ENCODE measurements at places on chromosomes 16 and 17.

DNA sequence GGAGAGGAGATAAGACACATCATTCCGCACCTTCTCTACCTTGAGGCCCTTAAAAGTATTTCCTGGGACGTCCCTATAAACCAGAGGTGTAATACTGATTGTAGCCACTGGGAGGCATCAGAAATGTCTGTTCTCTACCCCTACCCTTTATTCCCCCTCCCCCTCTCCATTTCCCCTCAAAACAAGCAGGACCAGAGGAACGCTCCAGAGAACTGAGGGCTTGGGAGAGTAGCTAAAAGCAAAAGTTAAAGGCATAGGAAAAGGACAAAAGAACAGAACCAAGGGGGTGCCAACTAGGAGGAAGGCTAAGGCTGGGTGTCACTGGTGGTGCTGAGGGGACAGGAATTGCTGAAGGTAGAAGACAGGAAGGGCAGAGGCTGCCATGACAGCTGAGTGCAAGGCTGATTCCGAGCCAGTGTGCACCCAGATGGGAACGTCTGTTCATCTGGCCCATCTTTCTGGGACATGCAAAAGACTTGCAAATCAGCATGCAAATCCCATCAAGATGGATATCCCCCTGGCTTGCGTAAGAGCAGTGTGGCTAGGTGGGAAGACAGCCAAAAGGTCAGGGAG lies 6.7 kb downstream of the CAMTA2 start:
- peak; percentile 43 for DNase-seq

- DNase-seq: no peak
Observed at GRCh38 chr17:2259769-2260536, 43.6 kb downstream of the SMG6 start.

GRCh38 chr16:59042301-59042700 lies 308.2 kb upstream of the GOT2 start:
- DNase-seq: peak; percentile 47

GRCh38 chr16:30063278-30063892 lies 2.2 kb upstream of the ALDOA start:
- no peak for DNase-seq

DNA sequence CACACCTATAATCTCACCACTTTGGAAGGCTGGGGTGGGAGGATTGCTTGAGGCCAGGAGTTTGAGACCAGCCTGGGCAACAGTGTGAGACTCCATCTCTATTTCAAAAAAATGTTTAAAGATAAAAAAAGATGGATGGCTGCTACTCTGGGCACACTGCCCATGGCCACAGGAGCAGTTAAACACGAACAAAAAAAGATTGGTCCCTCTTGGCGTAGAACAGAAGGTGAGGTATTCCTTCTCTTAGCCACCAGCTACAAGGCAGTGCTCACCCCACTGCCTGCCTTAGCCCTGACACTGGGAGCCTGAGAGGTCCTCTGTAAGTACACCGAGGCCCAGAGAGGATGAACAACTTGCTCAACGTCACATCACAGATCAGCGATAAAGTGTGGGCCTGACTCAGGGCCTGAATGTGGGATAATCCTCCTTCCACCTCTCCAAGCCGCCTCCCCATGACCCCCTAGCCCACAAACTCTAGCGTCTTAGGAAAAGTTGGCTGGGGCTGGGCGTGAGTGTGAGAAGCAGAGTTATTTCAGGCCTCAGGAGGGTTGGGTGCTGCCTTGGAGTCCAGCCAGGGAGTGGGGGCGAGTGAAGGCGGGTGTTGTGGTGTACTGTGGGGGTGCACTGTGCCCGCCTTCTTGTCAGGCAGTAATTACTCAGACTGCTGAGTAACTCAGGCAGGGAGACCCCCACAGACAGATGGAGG lies 2.3 kb upstream of the DPH1 start:
- no peak for DNase-seq

DNA sequence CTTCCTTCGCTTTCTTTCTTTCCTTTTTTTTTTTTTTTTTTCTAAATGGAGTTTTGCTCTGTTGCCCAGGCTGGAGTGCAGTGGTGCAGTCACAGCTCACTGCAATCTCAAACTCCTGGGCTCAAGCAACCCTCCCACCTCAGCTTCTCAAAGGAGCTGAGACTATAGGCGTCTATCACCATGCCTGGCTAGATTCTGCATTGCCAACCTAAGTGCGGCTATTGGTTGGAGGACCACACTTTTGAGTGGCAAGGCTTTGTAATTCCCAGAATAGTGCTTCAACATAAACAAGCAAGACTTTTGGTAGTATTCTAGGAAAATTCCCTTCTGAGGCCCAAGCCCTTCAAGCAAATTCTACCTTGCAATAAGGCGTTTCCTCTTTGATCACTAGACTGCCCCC lies 107.8 kb downstream of the YPEL2 start:
- DNase-seq: no peak

DNA sequence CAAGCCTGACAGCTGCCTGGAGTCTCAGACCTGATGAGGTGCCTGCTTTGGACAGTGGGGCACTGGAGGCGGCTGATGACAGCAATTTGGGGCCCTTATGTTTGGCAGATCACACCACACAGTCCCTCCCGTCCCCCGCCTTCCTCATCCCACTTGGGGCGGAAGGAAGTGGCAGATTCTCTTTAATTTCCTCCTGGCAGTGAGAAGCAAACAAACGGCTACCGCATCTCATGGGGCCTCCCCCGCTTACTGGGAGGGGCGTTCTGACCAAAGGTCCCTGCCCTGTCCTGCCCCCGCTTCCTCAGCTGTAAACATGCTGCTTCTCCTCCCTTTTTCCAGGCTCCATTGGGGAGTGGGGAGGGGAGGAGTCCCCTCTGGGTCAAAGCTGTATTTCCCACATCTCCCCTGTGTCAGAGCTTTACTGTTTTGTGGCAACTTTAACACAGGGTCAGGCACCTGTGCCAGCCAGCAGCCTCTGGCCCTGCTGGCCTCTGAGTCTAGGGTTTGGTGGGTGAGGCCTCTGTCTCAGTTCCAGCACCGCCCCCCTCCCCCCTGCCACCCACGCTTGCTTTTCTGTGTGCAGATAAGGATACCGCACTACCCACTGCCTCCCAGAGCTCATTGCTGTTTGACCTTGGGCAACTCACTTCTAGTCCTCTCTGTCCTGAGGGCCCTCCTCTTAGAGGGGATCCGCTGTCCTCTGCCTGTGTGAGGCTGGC lies 5.4 kb upstream of the NFATC3 start:
- peak; percentile 65 for DNase-seq

DNA sequence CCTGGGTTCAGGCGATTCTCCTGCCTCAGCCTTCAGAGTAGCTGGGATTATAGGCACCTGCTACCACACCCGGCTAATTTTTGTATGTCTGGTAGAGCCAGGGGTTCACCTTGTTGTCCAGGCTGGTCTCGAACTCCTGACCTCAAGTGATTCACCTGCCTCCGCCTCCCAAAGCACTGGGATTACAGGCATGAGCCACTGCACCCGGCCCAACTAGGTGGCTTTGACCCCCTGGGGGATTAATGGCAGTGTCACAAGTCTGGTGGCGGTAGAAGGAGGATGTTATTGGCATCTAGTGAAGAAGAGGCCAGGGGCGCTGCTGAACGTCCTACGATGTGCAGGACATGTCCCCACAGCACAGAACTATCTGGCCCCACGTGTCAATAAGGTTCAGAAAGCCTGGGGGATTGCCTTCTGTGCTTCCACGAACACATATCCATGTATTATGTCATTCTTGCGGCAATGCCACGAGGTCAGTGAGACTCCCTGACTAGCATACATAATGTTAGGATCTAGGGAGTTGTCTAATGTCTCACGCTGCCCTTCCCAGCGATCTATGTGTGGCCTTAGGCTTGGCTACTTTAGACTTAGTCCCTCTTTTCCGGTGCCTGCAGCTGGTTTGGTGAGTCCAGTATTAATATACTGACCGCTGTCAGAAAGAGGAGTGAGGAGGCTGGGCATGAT lies 75.8 kb downstream of the ABCC6 start:
- DNase-seq: no peak

- DNase-seq: no peak
Observed at GRCh38 chr16:68519225-68519745, 19.8 kb upstream of the ZFP90 start.

DNA sequence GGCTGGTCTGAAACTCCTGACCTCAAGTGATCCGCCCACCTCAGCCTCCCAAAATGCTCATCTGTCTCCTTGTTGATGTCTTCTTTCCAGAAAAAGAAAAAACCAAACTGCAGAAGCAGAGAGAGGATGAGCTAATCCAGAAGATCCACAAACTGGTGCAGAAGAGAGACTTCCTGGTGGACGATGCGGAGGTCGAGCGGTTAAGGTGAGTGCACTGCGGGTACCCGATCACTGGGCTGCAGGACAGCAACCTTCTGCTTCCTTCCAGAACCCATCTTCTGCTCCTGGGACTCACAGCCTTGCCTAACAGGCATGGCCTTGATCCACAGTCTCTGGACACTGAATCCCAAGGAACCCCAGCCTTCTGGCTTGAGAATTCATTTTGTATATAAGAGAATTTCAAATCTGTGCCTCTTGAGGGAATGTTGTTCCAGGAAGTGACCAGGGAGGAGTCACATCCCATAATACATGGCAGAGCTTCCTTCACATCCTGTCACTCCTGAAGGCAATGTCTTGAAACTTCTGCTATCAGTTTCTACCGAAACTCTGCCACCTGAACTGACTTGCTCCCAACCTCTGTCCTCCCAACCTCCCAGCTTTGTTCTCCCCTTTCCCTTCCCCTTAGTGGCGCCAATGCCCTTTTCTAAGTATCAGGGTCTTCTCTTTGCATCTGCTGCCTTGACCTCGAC lies 61.7 kb downstream of the MARF1 start:
- no peak for DNase-seq

DNA sequence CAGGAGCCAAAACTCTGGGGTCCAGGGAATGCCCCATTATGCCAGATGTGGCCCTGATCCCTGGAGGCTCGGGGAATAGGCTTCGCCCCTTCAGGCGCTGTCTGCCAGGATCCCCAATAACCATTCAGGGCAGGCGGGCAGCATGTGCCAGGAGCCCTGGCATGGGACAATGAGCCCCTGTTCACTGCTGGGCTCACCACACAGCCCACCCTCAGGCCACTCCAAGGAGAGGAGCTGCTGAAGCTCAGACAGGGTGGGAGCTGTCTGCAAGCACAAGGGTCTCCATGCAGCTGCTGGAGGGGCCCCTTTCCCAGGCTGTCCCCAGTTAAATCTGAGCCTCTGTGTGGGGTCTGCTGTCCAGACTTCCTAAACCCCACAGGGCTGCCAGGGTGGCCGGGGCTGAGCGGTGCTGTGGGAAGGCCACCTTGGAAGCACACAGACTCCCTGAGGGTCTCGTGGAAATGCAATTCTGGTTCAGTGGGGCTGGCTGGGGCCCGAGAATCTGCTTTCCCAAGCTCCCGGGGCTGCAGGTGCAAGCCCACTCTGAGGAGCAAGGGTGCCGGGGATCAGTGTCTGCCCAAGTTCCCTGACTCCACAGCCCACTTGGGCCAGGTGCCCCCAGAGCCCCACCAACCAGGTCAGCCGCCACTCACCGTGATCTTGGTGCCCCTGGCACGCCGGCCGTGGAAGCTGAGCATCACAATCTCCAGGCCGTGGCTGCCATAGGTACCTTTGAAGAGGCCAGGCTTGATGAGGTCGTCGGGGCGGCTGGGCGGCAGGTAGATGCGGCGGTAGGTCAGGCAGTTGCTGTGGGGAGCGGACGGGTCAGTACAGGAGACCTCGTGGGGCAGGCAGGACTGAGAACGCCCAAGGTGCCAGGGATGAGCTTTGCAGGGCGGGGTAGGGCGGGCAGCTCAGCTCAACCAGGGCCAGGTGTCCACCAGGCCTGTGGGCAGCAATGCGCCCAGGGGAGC lies 17.7 kb upstream of the C16orf95 start:
- no peak for DNase-seq

DNA sequence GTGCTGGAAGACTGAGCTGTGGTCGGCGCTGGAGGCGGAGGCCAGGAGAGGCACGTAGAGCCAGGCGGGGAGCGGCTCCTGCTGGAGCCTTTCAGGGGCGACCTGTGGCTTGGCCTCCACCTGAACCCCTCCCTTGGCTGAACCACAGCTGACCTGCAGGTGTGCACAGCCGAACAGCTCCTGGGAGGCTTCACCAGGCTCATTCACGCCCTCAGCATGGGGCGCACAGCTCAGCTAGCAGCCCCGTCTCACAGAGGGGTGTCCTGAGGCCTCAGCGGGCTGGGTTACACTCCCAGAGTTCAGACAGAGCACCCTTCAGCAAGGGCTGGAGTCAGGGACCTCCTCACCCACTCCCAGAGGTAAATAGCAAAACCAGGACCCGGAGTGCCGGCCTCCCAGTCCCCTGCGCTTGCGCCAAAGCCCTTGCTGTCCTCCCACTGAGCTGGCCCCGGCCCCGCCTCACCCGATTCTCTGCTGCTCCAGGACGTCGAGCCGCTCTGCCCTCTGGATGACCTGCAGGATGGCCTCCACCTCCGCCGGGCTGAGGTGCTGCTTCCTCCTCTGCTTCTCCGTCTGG lies 31.7 kb downstream of the RPH3AL start:
- no peak for DNase-seq

DNA sequence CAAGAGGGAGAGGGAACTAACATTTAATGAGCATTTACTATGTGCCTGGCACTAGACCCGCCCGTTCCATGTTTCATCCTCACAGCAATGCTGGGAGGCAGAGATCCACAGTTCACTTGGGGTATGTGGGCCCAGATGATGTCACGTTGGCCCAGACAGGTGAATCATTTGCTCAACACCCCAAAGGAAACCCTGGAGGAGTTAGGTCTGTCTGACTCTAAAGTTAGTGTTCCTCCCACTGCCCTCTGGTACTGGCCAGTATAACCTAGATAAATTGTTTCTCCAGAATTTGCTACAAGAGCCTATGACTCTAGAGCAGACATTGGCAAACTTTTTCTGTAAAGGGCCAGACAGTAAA lies 164.6 kb downstream of the VPS53 start:
- DNase-seq: no peak

DNA sequence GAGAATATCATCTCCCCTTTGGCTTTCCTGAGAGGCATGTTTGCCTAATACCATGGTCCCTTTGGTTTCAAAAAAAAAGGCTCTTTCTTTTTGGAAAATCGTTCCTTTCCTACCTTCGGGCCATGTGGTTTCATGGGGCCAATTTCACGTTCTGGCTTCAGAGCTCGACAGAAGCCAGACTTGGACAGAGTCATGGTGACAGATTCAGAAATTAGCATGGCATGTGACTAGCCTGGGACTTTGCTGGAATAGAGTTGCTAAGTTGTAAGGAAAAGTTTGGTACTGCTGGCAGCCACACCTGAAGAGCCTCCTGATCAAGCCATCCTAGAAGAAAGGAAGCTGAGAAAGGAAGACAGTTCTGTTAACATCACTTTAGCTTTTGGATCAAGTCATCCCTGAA lies 2.4 kb upstream of the VWA3A start:
- no peak for DNase-seq

GRCh38 chr16:711548-712320 lies 3.2 kb upstream of the METRN start:
- DNase-seq: no peak
